ENCODE measurements at places on chromosomes 2 and 18.

- DNase-seq = no peak
Measured at GRCh38 chr18:14971461-14972185, 223.7 kb downstream of the ANKRD30B start.

DNA sequence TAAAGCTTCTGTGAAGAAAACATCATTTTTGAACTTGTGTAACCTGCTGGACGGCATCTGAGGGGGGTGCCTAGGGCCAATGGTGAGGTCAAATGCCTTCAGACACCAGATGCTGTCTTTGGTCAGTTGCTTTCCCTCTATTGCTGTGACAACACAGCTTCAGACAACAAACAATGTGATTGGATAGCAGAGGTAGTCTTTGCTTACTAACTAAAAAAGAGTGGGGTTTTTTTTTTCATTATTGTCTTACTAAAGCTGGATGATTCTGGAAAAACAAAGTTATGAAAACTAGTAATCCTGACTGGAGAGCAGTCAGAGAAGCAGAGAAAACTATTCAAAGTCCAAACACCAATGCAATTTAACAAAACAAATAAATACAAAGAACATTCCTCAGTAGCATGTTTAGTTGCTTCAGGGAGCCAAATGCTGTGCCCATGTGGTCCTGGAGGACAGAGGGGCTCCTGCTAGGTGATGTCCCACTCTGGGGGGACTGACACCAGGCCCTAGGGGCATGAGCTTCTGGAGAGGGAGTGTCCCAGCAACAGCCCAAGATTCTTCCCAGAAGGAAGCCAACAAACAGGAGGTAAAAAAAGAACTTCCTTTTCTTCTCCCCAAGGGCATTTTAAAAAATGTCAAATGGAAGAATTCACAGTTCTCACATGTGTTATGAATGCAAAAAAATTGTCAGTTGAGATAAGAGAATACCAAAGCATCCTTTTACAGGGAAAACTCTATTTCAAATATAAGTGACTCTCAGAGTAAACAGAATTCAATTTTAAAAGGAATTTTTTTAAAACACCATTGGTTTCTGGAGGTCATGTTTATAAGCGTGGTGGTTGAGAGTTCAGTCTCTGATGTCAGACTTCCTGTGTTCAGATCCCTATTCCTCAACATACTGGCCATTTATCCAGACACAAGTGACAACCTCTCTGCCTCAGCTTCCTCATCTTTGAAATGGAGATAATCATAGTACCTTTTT, 181.1 kb upstream of the PGAP1 start:
- DNase-seq = no peak

DNA sequence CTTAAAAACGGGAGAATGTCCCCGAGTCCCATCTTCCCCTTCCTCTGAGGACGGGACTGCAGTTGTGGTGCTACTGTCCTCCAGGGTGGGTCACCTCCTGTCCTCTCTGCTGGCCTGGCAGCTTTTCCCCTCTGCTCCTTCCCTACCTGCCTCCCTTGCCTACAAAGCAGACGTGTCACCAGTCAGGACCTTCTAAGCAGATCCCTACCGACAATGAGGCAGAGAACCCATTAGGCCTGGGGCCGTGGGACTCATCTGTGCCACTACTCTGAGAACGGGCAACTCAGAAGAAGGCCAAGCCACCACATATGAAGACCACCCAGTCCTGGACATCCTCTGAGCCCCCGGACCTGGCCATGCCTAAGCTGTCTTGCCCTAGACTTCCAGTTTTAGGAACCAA, 103.0 kb upstream of the TEX51 start:
- no peak for DNase-seq

DNA sequence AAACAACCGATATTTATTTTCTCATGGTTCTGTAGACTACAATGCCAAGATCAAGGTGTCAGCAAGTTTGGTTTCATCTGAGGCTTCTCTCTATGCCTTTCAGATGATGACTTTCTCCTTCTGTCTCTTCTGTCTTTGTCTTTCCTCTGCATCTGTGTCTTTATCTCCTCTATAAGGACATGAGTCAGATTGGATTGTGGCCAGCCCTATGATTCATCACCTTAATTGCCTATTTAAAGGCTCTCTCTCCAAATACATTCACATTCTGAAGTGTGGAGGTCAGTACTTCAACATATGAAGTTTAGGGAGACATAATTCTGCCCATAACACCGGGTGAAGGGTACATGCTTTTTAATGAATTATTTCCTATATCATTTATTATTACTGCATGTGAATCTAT, 71.2 kb upstream of the CNTNAP5 start:
- no peak for DNase-seq

GRCh38 chr2:148726228-148726627, 81.7 kb downstream of the EPC2 start:
- DNase-seq = no peak

GRCh38 chr18:74496508-74497323, 553 bp downstream of the CNDP2 start:
- peak; percentile 41 for DNase-seq

GRCh38 chr18:46915800-46916550, 1.3 kb downstream of the PIAS2 start:
- no peak for DNase-seq

DNA sequence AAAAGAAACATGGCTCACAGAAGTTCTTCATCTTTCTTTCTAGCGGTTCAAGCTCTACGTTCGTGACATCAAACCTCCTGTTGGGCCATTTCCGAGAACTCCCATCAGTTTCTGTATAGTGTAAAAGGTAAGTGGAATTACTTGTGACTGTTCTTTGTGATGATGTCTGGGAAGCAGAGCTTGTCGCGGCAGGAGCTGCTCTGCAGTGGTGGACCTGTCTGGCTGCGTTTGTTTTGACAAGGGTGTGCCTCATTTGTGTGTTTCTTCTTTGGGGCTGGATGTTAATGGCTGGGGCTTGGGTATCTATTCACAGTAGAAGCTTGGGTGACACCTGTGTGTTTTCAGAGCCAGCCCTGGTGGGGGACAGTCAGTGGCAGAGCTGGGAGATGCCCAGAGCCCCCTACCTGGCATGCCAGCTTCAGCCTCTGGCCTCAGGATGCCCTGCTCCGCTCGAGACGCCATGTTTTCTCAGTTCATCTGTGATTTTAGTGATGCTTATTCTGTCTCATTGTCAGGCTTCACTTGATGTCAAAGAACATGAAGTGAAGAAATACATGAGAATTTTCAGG, 59.6 kb downstream of the LDLRAD4 start:
- no peak for DNase-seq

DNA sequence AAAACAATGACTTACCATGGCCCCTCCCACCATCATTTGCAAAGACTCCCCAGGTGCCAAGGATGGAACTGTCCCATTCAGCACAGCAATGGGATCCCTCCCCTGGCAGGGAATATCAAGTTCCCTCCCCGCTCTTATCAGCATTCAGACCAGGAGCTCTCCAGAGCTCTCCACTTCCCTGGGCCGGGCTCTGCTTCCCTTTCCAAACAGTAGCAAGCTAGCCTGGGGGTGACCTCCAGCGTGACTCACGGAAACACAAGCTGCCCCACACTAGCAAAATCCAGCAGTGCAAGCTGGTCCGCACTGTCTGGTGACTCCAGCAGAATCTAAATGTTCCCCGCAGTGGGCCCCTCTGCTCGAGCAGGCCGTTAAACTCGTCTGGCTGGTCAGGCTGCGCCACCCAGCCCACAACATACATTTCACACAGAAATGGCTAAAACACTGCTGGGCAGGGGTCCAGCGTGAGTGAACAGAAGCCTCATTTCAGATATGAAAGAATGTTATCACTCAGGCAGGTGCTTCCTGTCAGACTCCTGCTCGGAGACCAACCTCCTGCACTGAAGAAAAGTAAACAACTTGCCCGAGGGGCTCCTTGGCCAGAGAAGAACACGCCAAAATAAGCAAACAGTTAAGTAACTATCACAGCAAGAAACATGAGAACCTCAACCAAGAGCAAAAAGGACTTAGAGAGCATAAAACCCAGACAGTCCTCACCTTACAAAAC, 33.9 kb downstream of the STAT1 start:
- DNase-seq = peak; percentile 89

- no peak for DNase-seq
Measured at GRCh38 chr2:129334696-129335410, 644.6 kb upstream of the RAB6C start.

- DNase-seq = no peak
Measured at GRCh38 chr18:79958981-79959380, 5.5 kb upstream of the HSBP1L1 start.

- no peak for DNase-seq
Measured at GRCh38 chr2:141940709-141941108, 190.1 kb downstream of the LRP1B start.

DNA sequence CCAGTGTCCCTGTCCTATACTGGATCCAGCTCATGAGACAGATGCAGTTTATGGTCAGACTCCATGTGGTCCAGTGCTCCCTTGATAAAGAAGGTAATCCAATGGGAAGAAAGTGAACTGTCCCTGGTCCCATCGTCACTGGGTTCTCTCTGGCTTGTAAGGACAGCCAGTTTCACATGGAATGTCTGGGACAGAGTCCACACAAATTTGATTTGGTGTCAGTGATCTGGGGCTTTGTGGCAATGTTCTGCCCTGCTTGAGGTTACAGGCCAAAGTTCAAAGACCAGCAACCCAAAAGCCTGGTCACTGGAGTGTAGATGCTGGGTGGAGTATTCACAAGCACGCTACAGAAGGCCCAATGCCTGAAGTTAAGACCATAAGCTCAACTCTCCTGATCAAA, 22.2 kb upstream of the FHL2 start:
- DNase-seq = no peak

- peak; percentile 19 for DNase-seq
Measured at GRCh38 chr2:142076317-142076716, 54.5 kb downstream of the LRP1B start.

- no peak for DNase-seq
Measured at GRCh38 chr2:235596272-235596671, 102.4 kb downstream of the AGAP1 start.

DNA sequence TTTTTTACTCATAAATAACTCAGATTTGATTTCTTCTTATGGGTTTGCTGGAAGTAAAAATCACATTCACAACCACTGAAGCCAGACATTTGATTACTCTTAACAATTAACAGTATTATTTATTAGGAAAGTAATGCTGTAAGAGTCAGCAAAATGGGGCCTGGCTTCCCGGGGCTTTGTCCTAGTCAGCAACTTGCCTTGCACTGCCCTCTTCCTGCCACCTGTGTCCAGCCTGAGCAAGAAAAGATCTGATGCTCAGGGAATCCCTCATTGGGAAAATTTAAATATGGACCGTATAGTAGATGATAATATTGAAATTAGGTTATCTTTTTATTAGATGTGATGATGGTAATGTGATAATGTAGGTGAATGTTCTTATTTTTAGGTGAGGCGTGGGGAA, 30.8 kb upstream of the ACYP2 start:
- DNase-seq = no peak

- DNase-seq = no peak
Measured at GRCh38 chr2:67604360-67604759, 207.2 kb downstream of the ETAA1 start.

DNA sequence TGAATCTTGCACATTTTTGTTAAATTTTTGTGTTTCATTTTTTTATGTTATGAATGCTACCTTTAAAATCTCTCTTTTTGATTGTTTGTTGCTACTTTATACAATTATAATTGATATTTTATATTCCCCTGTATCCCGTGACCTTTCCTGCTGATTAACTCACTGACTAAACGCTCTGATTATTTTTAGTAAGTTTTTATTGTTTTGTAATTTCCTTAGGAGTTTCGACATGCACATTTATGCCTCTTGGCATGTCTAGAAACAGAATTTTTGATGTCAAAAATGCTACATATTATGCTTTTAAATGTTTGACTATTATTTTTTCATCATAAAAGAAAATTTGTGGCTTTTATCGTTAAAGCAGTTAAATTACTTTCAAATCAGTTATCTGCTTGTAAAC, 1131.6 kb upstream of the TMEFF2 start:
- DNase-seq = no peak

- peak; percentile 27 for DNase-seq
Measured at GRCh38 chr2:5409898-5410381, 282.2 kb upstream of the SOX11 start.

- DNase-seq = no peak
Measured at GRCh38 chr2:85162746-85163301, 29.6 kb downstream of the TCF7L1 start.

Data from renal pelvis (tissue), 12 donors.